ENCODE measurements at places on chromosomes 7 and 10. TPM values are rescaled to one million over a fixed set of nuclear protein-coding genes. Genes with fewer than 3 reads are reported as not detected.

The GIMAP8 gene
- total RNA-seq = not detected

The GPR141 gene
- total RNA-seq = not detected

The OPALIN gene
- total RNA-seq = not detected

The ZRANB1 gene
- total RNA-seq = 9.5 TPM

The FOXP2 gene
- total RNA-seq = not detected

The IFIT1B gene
- not detected for total RNA-seq

The ADAM12 gene
- total RNA-seq = 5.4 TPM

The IFIT2 gene
- total RNA-seq = 3.6 TPM

The VAX1 gene
- 1.7 TPM for total RNA-seq

The OR2A42 gene
- not detected for total RNA-seq

The C7orf57 gene
- 0.24 TPM for total RNA-seq

The SGCE gene
- total RNA-seq = 55.7 TPM

The KCNIP2 gene
- 0.66 TPM for total RNA-seq

The MIOS gene
- total RNA-seq = 19.2 TPM

The GIMAP7 gene
- total RNA-seq = not detected

The TRPV5 gene
- total RNA-seq = not detected
